ENCODE measurements at places on chromosomes 7 and 10.

- no peak for DNase-seq
Observed at GRCh38 chr10:117074621-117075020, 63.4 kb downstream of the VAX1 start.

- no peak for DNase-seq
Observed at GRCh38 chr7:17600340-17600752, 301.9 kb downstream of the AHR start.

DNA sequence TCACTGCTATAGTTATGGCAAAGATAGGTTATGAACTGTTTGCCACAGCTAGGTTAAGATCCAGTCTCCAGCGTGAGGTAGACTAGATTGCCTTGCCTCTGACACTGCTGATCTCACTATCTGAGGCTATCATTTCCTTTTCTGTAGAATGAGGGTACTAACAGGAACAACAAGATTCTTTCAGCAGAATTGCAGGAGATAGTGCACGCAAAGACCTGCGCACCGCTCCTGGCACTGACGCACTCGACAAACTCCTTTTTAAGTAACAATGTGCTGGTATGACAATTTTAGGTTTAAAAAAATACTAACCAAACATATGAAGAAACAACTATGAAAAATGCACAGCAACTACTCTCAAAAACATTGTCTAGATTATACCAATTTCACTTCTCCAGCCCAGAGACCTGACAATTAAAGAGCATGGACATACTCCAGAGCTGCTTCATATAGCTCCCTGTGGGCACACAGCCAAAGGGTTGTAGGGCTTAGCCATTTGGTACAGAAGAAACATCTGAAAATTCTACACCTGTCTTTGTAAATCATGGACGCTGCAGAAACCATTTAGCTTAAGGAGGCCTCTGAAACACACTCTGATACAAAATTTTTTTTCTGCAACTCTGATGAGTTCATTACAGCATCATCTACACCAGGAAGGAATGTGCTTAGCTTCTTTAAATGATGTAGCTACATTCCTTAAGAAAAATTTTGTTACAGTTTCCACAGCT, 7.8 kb downstream of the ADAM12 start:
- DNase-seq = no peak

DNA sequence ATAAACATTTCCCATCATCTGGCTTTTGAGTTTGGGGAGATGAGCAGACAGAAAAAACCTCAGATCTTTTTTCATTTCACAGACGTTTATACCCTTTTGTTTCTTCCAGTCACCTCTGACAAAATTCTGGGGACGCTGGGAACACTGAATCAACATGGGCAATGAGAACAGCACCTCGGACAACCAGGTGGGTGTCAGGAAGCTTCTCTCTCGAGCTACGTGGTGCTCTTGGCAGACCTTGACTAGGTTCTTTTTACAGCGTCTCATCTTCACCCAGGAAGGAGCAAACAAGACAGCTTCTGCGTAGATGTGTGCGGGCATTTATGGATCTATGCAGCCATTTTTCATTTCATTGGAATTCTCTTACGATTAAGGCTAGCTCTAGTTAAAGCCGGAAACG, 32.9 kb downstream of the TACC2 start:
- DNase-seq = no peak

- no peak for DNase-seq
Observed at GRCh38 chr10:18145652-18146051, 5.4 kb downstream of the CACNB2 start.

DNA sequence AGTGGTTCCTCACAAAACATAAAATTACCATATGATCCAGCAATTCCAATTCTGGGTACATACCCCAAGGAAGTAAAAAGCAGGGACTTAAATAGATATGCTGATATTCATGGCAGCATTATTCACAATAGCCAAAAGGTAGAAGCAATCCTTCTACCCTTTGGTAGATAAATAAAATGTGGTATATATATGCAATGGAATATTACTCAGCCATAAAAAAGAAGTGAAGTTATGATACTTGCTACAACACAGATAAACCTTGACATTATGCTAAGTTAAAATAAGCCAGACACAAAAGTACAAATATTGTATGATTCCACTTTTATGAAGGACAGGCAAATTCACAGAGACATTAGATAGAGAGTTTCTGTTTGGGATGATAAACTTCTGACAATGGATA, 13.3 kb downstream of the JMJD1C start:
- DNase-seq = no peak

DNA sequence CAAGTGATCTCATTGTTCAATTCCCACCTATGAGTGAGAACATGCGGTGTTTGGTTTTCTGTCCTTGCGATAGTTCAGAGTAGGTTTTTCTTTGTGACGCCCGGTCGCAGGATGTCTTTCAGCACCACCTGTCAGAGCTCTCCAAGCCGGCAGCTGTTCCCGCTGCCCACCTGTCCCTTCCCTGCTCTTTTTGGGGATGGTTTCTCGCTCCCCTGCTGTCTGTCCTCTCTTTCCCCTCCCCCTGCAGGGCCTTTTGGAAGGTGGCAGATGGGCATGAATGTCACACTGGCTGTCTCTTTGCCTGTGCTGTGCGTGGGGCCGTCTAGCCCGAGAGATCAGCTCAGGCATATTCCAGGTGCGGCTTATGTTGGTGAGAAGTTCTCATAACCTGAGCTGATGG, 137.0 kb downstream of the GRK5 start:
- peak; percentile 4 for DNase-seq

GRCh38 chr10:132618158-132618919, 80.8 kb downstream of the INPP5A start:
- no peak for DNase-seq

- no peak for DNase-seq
Observed at GRCh38 chr7:57449904-57450303, at the start of gene ZNF716. Gene ZNF716 (plus strand): TSS chr7:57450177. CDS start chr7:57450289, 112 bp downstream.

GRCh38 chr10:12663863-12664262, 314.5 kb downstream of the CAMK1D start:
- DNase-seq = no peak

GRCh38 chr7:30920021-30920583, 8.4 kb downstream of the AQP1 start:
- peak; percentile 22 for DNase-seq

GRCh38 chr10:112969542-112969941, 19.5 kb downstream of the TCF7L2 start:
- no peak for DNase-seq

DNA sequence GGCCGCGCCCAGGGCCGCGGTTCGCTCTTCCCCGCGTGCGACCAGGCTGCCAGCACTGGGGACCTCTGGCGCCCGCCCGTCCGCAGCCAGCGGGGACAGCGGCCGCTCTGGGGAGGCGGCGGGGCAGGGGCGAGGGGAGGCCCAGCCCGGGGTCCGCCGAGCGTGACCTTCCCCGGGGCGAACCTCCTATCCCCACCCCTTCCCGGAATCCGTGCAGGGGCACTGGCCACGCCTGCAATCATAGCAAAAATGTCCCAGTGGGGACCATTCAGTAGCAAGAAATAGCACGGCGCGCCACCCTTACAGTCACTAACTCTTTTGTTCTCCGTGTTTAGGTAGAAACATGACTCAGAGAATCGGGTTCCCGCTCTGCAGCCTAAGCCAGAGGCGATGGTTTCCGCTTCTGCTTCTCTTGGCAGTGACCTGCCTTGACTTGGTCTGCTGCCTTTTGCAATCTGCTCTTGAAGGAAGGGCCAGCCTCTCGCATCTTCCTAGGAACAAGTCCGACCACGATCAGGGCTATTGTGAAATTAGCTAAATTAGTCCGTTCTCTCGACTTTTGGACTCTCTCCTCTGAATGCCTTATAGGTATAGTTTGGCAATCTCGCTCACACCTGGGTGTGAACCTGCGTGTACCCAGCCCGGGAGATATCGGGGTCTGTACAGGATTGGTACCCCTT, 79.3 kb upstream of the ACBD5 start:
- DNase-seq = no peak

All from CD8-positive, alpha-beta memory T cell (primary cell).